ENCODE measurements at places on chromosomes 6 and 20.

- no peak for DNase-seq
These were observed 215.0 kb upstream of the SHLD1 start for GRCh38 chr20:5535125-5535756.

GRCh38 chr20:24545168-24545567 is 75.7 kb downstream of the SYNDIG1 start:
- DNase-seq: no peak

GRCh38 chr6:4491501-4492260 is 284.5 kb upstream of the CDYL start:
- DNase-seq: no peak

DNA sequence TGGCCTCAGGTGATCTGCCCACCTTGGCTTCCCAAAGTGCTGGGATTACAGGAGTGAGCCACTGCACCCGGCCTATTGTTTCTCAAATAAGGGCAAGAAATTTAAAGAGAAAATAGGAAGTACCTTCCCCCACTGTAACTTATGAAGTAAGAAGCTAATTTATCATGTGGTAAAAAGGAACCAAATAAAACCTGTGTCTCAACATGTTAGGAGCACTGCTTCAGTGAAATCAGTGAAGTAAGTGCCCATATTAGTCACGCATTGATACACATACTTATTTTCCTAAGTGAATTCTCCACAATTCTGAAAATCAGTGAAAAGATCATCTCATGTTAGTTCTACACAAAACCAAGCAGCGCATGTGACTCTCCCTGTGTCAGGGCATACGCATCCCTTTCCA is 14.2 kb upstream of the LPA start:
- DNase-seq: no peak

GRCh38 chr6:158048589-158048988 is 66.9 kb downstream of the SYNJ2 start:
- DNase-seq: no peak

GRCh38 chr20:25418776-25419175 is 11.3 kb downstream of the GINS1 start:
- no peak for DNase-seq

DNA sequence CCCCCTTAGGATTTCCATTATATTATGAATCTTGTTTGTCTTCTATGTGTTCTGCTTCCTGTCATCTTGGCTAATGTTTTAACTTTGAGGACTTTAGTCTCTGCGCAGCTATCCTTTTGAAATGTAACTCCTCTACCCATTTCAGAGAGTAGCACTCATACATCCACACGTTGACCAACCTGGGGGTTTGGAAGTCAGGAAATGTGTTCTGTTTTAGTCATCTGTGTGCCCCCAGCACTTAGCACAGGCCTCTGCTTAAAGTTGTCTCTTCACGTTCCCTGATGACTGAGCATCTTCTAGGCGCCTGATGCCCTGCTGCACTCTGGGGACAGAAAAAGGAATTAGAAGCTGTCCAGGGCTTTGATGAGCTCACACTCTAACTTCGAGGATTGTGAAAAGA is 47.9 kb downstream of the HMGN3 start:
- DNase-seq: no peak

- DNase-seq: no peak
These were observed 89.4 kb downstream of the PLG start for GRCh38 chr6:160791459-160791858.

- DNase-seq: peak; percentile 60
These were observed 94.1 kb downstream of the HIVEP2 start for GRCh38 chr6:142850679-142851423.

Data from OCI-LY7 (cell line).